ENCODE measurements at places on chromosomes 11 and 22. TPM values are rescaled to one million over a fixed set of nuclear protein-coding genes. Genes with fewer than 3 reads are reported as not detected.
A peak's percentile ranks its signal among the peaks of the same experiment; 100 is the strongest.

GRCh38 chr11:112797648-112798293 is 163.4 kb upstream of the NCAM1 start:
- peak; percentile 72 for DNase-seq

CALCA gene
- total RNA-seq, result not detected

DNA sequence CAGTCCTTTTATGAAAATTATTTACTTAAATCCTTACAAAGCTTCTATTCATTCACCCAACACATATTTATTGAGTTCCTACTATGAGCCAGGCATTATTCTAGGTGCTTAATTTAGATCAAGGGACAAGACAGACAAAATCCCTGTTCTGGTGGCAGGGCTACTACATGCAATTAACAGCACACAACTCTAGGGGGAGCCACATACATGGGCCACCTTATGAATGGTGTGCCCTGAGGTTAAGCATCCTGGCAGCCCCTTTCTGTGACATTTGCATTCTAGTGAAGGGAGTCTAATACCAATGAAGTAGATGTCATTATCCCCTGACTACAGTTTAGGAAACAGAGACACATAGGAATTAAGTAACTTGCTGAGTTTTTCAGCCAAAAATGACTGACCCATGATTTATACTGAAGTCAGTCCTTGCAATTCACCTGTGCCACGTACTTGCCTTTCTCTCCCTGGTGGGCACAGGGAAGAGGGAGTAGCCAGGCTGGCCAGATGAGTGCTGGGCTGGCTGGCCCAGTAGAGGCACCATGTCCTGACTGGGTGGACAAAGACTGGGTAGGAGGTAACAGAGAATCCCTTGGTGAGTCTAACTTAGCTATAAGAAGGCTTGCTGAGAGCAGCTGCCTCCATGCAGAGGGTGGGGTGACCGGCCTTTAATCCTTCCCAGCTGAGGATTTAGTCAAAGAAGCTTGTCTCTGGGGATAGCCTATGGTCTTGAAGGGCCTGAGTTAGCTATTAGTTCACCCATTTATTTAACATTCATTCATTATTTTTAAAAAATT is 52.0 kb upstream of the ELF5 start:
- DNase-seq, result no peak

DNA sequence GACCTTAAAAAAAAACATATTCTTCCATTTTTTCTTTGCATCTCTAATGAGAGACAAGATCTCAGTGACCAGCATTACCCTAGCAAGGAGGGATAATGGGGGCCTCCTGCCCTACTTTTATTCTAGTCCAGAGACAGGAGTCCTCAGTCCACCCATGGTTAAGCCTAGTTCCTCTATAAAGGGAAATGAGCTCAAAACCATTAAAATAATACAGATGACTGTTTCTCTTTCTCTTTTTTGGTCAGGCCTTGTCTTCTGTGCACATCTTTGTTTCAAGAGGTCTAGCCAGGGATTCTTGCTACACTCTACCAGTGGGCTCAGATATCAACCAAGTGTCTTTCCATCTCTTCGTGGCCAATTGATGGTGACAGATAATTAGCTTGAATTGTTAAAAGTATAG is 73.1 kb downstream of the MPPED2 start:
- DNase-seq, result no peak

DLG2 gene
- 9.7 TPM for total RNA-seq

OR6A2 gene
- not detected for total RNA-seq

C11orf97 gene
- not detected for total RNA-seq

CABP4 gene
- total RNA-seq, result 1.1 TPM

GRCh38 chr11:330694-331357 is 10.2 kb upstream of the IFITM3 start:
- DNase-seq, result no peak

STARD10 gene
- 127 TPM for total RNA-seq

DNA sequence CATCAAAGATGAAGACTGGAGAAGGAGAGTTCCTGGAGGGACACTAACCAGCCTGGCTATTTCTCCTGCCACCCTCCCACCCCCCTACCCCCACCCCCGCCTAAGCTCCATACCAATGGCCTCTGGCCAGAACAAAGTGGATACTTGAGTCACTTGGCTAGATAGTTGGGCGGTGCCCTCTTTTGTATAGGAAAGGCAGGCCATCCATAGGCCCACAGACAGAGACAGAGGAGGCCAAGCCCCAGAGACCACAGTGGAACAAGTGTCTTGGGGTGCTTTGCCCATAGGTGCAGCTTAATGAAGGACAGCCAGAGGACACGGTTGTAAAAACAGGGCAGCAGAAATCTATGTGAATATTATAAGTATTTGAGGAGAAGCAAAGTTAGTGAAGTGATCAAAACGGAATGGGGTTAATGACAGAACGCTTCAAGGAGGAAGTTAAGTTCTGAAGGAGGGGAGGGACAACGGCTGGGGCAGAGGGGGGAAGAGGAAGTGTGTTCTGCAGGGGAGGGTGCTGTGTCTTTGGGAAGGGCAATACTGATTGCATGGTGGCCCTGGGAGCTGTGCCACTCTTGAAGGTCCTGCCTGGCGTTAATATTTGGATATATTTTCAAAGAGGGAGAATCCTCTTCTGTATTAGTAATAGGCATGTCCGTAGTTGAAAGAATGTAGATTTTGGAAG is 32.7 kb downstream of the FLI1 start:
- no peak for DNase-seq

VPS26B gene
- total RNA-seq, result 38.0 TPM

PANX3 gene
- total RNA-seq, result not detected

CTSW gene
- 0.71 TPM for total RNA-seq

DNA sequence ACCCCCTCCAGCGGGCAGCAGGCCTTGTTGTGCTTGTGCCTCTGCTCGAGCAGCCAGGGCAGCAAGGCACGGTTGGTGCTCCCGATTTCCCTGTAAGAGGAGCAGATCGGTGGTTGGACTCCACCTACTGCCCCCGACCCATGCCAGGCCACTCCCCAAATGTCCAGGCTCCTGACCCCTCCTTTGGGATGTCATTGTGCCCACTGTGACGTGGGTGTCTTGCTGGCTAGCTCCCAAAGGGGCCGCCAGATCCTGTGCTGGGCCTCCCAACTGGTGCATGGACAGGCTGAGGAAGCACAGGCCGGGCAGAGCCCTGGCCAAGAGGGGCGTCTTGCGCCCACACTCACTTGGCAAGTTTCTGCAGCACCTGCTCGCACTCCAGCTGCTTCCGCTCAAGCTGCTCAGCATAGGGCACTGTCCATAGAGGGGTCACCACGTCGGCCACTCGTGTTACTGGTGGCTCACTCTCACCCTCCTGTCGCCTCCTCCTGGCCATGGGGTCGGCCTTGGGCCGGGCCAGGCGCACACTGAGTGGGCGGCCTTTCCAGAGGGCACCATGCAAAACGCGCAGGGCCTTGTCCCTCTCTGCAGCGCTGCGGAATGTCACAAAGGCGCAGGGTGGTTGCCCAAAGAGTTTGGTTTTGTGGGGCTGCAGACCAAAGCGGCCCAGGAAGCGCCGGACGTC is at the start of gene RANBP1:
TSS of gene RANBP1 (plus strand) at position 414 of the 685 bp plus-strand sequence. CDS start at position 495, 81 bp downstream.
- peak; percentile 61 for DNase-seq

DNA sequence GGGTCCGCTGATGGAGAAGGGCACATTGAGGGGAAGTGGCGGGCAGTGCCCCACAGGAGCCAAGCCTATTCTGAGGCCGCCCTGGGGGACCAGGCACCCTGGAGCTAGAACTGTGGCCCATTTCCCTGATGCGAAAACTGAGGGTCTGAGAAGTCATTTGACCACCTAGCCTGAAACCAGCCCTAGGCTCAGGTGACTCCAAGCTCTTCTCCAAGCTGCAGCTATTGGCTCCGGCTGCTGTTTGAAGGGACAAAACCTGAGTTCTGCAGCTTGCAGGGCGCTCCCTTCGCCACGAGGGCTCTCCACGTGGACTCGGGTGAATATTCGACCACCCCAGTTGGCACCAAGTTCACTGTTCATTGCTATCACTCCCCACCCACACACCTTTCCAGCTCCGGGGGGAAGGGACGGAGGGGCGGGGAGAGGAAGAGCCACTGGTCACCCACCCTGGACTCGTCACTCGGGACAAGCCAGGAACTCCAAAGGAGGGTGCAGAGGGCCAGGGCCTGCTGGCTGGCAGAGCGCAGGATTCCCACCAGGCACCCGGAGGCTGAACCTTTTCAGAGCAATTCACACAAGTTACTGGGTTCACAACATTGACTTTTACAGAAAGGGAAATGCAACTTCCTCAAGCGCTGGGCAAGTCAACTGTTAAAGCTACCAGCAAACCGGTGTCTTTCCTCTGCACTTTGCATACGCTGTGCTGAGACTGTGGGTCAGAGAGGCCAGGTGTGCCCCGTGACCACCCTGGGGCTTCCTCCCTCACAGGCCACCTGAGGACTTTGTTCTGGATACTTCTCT is 1.1 kb upstream of the RAC2 start:
- peak; percentile 36 for DNase-seq

DNA sequence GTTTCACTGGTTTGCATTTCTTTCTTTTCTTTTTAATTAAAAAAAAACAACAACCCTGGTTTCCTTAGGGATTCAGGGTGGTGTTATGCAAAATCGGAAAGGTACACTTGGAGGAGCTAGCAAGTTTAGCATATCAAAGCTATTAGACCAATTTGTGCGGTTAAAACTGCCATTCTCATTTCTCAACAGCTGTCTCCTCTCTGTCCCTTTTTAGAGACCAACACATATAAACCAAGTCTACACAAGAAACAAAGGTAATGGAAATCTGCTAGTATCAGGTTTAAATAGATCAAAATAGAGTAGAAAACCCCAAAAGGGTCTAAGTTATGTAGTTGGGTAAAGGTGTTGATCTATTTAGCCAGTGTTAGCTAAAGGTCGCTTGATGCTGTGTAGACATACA is 1.7 kb upstream of the SESN3 start:
- DNase-seq, result no peak

GRCh38 chr11:2857918-2858317 is 27.7 kb downstream of the CDKN1C start:
- DNase-seq, result no peak

DNA sequence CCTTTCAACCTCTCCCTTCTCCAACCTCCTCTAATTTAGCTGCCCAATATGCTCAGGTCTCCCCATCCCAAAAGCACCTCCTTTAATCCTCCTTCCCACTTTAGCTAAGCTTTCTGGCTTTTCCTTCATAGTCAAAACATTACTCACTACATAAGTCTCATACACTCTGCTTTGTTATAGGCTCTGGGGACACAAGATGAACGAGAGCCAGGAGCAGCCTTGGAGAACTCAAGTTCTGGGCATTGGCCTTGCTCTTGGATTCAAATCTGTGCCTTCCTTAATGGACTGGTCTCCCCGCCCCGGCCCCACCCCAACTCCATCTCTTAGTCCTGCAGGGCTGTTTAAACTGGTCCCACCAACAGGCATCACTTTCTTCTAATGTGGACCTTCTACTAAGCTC is 11.4 kb upstream of the HPX start:
- peak; percentile 72 for DNase-seq

TXN2 gene
- total RNA-seq, result 104 TPM

DNA sequence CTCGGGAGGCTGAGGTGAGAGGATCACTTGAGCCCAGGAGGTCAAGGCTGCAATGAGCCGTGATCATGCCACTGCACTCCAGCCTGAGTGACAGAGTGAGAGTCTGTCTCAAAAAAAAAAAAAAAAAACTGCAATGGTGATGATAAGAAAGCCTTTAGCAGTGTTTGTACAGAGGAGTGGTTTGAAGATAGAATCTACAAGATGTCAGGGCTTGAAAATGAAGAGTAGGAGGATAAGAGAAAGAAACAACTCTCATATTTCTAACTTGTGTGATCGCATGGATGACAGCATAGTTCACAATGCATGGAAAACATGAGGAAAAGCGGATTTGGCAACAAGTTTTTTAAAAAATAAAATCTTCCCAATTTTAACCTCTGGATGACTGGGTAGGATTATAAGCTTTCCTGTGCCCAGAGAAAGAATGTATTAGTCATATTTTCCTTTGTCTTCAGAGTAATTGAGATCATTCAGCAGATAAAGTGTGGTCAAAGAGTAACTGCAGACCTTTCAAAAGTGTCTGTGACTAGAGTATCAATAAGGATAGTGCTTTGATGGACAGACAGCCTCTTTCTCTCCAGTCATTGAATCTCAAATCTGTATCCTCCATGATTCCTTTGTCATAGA is 328.1 kb downstream of the CASP12 start:
- no peak for DNase-seq

DNA sequence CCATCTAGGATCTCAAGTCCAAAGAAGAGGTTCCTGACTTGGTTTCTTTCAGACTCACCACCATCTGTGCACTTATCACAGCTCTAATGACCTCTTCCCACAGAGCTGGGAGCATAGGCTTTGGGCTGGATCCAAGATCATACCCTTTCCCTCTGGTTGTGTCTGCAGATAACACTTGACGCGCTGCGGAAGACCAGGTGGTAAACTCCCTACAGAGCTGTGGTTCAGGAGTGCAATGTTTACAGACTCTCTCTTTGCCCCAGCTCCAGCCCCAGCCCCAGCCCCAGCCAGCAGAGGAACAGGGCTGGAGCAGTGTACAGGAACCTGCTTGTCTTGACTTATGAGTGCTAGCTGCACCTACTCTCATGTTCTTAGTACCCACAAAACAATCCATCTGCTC is 274.4 kb upstream of the SYN3 start:
- DNase-seq, result no peak

DNA sequence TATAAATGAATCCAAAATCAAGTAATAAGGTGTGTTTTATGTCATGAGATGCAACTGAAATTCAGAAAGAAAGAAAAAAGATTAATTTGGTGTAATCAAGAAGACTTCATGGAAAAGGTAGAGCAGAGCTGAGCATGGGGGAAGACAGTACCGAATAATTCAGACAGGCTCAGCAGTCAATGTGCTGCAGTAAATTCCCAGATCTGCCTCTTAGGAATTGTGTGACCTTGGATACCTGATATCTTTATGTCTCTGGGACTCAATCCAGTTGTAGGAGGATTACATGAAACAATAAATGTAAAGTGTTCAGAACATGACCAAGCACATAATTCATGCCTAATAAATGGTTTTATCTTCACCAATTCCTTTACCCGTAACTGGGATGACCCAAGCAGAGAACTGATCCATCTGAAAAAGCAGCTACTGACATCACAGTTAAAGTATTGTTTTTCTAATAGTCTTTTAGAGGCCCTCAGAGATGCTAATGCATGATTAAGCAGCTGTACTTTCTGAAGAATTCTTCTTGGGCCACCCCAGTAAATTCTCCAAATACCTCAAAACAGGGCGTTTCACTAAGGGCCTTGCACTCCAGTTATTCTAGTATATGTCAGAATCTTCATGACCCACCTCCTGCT is 7.8 kb downstream of the MS4A12 start:
- DNase-seq, result no peak

DNA sequence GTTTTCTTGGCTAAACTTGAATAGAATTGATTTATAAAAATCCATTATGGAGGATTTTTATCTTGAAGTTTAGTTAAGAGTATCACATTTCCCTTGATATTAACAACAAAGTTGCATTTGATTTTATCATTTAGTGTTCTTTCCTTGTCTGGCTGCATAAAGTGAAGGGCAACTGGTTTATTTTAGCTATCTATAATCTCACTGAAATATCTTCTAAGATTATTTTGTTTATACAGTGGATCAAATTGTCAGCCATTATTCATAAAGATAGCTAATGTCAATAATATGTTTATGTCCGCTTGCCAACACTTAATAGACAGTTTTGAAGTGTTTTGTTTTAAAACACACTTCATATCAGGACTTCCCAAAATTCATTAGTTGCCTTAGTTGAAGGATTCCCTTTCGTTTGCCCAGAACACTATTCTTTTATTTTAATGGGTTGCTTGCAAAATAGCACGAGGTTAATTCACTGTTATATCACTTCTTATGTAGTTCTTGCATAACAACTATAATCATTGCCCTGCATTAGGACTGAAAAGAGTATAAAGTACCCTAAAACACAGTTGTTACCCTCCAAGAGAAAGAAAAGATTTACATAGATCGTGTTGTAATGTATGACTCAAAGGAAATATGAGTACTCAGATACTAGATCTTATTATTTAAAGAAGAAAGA is 73.0 kb downstream of the MSANTD4 start:
- DNase-seq, result no peak

LMO2 gene
- total RNA-seq, result 16.8 TPM

Measured in right cardiac atrium (tissue), 5 donors.